ENCODE measurements at places on chromosomes 6 and 20.

DNA sequence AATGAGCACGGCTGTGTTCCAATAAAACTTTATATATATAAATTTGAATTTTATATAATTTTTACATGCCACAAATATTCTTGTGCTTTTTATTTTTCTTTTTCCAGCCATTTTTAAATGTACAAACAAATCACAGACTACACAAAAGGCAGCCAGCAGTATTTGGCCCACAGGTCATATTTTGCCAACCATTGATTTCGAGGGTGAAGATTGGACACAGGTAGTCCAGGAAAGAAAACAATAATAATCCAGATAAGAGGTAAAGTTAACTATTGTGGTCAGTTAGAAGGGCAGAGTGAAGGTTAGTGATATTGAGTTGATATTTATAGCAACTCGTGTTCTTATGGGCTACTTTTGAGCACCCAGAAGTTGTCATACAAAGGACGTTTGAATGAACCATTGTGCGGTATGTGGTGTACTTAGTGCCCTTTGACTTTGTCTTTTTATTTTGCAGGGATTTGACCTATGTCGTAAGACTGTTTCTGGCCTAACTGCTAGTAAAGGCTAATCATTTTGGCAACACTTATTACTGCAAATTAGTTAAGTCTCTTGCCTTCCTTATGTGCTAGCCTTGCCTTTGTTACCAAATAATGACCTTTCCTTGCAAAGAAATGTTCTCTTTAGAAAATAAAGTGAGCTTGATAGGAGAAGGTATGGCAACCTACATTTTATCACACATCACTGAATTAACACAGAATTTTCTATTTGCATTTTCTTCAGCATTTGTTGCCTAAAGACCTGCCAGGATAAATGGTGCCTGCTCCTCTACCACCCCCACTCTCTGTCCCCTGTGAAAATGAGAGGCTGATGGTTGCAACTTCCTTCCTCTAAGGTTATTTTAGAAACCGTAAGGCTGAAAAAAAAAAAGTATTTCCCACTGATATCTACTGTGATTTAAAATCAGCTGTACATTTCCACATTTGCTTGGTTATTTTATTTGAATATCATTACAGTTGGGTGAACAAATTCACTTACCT lies 493.9 kb upstream of the SOX4 start:
- DNase-seq: no peak

DNA sequence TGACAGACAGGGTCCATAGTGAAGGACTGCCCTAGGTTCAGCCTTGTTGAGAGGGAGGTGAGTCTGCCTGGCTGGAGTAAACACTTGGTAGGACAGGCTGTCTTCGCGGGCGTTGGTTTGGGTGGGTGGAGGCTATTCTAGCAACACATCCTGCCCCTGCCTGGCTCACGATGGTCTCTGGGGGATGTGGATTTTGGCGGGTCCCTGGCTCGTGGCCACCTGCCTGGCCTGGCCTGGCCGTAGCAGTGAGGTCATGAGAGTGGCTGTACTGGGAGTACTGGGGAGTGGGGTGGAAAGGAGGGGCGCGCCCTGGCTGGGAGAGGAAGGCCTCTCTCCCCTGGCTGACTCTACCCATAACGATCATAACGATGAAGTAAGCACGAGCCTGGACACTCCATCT lies 30.2 kb upstream of the MRPS18A start:
- DNase-seq: no peak

GRCh38 chr20:46073443-46073842 lies 16.3 kb downstream of the NCOA5 start:
- DNase-seq: no peak

DNA sequence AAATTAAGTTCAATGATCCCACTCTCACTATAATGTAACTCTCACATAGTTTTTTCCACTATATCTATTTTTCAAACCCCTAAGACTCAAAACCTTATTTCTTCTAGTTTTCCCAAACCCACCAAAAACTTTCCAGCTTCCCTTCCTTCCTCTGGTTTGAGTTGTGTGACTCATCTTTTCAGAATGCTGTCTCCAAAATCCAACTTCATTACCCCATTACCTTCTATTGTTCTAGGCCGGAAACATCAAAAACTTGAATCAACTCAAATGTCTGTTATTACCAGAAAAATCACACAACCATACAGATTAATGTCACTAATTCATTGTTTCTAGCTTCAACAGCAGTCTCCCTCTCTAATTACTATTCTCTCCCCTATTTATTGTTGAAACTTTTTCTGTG lies 1090.3 kb downstream of the HACE1 start:
- DNase-seq: no peak

DNA sequence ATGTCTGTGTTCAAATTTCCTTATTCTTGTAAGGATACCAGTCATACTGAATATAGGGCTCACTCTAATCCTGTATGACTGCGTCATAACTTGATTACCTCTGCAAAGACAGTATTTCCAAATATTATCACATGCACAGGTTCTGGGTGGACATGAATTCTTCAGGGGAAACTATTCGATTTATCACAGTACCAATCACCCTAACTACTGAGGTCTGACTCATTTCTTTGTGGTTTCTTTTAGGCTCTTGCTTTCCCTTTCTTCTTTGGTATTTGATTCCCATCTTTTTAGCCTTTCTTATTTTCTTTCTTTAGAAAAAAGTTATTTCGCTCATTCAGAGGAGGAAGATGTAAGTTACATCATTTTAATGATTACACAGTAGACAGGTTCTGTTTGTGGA lies 40.3 kb upstream of the TBX18 start:
- DNase-seq: no peak

DNA sequence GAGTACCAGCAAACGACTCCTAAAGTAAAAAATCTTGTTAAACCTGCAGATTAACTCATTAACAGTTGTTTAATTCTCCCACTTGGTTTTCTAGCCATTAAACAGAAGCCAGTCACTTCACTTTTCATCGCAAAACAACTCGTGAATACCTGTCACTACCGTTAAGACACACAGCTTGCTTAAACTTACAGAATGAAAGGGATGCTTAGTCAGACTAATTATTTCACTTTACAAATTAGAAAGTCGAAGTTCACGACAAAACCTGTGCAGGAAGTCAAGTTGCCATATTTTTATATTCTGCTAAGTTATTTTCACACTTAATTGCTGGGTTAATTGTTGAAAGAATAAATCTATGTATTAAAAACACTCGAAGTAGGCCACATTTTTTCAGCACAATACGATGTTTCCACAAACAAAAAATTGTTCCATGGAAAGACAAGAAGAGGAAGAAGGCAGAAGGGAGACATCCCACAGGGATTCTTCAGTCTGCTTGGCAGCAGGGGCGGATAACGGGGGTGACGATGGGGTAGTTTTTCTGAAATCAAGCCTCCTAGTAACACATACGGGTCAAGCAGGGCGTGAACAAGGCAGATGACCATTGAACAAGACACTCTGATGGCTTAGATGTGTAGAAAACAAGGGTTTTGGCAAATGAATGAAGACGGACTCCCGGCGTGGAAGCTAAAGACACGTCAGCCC lies 933 bp downstream of the SSR1 start:
- no peak for DNase-seq

GRCh38 chr20:46552460-46553420 lies 2.3 kb upstream of the OCSTAMP start:
- DNase-seq: no peak

- DNase-seq: no peak
Observed at GRCh38 chr6:158255989-158256601, 56.2 kb upstream of the TULP4 start.

GRCh38 chr6:73200247-73200646 lies 25.0 kb downstream of the KHDC1L start:
- no peak for DNase-seq

GRCh38 chr6:88585276-88585692 lies 378.1 kb downstream of the RNGTT start:
- DNase-seq: no peak

GRCh38 chr6:36578431-36578830 lies 15.7 kb upstream of the SRSF3 start:
- no peak for DNase-seq

DNA sequence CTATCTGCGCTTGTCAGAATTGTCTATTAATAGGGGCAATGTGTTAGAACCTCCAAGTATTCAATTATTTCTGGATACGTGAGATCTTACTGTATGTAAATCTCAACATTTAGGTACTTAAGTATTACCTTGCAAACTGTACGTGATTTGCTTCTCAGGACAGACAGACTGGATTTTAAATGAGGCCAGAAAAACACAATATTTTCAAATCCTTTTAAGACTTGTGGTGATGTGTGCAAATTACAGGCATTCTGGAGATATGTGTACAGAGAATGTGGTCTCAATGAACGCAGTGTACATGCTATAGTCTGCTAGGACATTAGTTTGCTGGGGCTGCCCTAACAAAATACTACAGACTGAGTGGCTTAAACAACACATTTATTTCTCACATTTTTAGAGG lies 16.9 kb downstream of the CCR6 start:
- no peak for DNase-seq

DNA sequence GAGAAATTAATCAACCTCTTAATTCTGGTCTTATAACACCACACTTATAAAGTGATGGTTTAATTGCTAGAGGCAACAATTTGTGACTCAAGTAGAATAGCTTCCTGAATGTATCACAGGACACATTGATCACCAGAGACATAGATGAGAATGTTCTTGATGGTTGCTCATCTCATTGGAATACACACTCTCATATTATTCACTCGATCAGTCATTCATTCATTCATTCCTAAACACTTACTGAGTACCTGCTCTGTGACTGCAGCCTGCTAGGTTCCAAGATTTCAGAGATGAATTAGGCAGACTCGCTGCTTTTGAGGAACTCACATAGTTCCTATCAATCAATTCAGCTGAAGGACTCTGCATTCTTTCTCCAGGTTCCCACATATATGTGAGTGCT lies 365.1 kb upstream of the SOX4 start:
- no peak for DNase-seq

- no peak for DNase-seq
Observed at GRCh38 chr6:156963712-156964700, 186.8 kb downstream of the ARID1B start.

DNA sequence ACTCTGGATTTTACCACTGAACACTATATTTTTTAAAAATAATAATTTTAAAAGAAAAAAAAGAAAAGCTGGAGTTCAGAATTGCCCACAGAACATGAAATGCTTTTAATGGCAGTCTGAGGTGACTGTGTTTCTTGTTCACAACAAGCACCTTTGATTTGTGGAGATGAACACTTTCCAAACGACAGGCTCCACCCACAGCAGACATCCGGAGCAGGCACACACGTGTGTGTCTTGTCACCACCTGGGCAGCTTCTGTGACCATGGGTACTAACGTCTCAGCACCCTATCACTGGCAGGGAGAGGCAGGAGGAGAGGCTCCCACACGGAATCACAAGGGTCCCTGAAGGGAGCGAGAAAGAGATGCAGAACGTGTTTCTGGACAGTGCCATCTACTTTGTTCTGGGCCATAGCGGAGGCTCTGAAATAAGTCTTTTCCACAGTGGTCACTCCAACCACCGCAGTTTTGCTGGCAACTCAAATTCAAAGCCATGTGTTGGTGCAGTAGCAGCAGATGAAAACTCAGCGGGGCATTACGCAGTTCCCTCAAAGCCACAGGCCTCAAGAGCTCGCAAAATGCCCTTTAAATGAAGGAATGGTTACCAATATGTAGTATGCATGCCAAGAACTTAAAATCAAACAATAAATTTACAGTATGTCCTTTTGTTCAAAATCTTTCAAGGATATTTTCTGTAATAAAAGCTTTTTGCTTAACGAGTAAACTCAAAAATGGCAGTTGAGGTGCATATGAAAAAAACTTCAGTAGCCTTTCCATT lies 242.2 kb downstream of the FOXC1 start:
- no peak for DNase-seq

DNA sequence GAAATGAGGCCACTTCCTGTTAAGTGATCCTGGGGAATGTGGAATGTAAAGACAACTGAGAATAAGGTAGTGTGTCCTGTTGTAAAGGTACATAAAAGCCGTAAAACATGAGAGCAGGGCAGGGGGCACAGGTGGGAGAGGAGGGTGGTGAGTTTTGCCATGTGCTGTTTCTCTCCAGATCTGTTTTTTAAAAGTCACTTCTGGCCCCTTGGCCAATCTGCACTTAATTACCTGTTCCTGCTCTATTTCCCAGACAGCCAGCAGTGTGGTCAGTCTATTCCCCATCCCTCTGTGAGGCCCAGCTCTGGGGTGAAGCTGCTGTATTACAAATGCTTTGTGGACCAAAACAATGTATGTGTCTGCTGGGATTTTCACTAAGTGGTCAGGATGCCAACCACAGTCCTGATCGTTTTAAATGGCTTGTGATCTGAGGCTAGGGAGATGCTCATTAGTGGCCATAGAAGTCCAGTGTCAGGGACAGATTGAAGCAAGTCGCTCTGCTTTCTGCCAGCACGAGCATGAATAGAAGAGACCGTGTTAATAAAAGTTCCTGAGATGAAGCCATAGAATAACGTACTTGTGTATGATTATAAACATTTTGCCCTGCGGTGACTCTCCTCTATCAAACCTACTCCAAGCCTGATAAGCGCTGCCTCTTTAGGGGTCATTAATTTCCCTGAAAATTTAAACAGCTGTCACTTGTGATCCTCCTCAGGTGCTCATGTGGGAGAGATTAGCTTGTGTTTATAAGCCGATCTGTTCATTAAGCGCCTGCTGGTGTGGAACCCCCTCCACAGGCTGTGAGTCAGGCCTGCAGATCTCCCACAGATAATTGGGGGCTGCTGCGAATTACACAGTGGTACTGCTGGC lies 111.8 kb upstream of the CENPW start:
- no peak for DNase-seq

DNA sequence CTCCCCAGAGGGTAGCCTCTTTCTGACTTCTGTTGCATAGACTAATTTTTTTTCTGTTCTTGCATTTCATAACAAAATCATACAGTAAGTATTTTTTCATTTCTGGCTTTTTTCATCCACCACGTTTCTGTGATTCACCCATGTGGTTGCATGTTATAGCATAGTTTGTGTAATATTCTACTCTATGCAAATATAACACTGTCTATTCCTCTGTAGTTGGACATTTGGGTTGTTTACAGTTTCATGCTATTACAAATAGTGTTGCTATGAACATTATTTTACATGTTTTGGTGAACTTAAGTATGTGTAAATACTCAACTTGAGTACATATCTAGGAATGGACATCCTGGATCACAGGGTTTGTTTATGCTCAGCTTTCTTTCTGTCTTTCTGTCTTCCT lies 187.2 kb upstream of the KCNG1 start:
- no peak for DNase-seq
